Stimulated activated CD8-positive, alpha-beta memory T cell treated with anti-CD3 and anti-CD28 coated beads, Interleukin-4, amount 100 ng/mL, for 4 hours (primary cell): ENCODE measurements at places on chromosomes 2 and 18.

- no peak for DNase-seq
These were observed 27.5 kb downstream of the SLC14A2 start for GRCh38 chr18:45642802-45643201.

GRCh38 chr2:170371231-170371998 lies 193.5 kb downstream of the MYO3B start:
- no peak for DNase-seq

DNA sequence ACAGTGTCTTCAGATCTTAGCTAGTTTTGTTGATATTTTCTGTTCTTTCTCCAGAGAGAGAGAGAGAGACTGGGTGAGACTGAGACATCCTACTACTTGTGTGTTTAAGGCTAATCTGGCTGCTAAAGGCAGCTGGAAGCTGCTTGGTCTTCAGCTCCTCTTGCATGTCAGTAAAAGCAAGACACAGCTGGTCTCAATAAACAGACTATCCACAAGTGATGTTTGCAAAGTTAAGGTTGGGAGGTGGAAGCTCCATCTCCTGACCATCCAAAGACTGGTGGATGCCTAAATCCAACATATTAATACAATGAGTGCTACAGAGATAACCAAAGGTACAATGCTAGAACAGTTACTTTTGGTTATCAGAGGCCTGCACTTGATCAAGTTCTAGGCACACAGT lies 17.8 kb downstream of the ERFE start:
- DNase-seq, result no peak

DNA sequence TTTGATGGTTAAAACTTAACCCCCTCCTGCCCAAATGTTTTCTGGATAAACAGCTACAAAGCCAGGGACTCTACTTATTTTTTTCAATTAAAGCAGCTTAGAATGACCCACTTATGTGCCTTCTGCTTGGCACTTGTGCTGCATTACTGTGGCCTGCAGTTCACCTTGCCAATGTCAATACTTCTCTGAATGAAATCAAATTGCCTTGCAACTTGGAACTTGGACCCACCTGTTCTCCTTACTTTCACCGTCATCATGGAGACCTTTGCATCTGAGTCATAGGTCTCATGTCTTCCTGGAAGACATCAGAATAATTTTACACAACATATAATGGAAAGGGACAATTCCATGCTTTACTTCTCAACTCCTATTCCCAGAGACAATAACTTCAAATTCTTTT lies 92.1 kb upstream of the FHL2 start:
- DNase-seq, result no peak

- no peak for DNase-seq
These were observed 2.5 kb downstream of the MYCN start for GRCh38 chr2:15942711-15943345.

GRCh38 chr2:224819075-224819474 lies 102.9 kb upstream of the CCDC195 start:
- DNase-seq, result no peak

DNA sequence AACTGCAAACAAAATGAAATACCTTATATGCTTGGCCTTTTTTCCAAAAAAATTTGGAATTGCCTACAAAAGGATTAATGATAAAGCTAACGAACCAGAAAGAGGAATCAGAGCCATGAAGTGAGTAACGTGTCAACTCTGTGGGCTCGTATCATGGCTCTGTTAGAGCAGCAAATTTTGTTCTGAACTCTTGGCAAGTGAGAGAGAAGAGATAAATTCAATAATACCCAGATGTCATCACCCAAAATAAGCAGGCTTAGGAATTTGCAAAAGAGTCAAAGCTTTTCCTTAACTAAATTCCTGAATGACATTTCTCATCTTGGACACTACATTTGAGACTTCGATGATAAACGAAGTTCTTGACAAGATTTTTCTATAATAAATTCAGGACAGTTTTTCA lies 4.4 kb downstream of the TXNDC2 start:
- DNase-seq, result no peak

- no peak for DNase-seq
These were observed 18.9 kb upstream of the ME2 start for GRCh38 chr18:50859793-50860555.

GRCh38 chr2:112889976-112890375 lies 21.0 kb upstream of the IL37 start:
- DNase-seq, result no peak

DNA sequence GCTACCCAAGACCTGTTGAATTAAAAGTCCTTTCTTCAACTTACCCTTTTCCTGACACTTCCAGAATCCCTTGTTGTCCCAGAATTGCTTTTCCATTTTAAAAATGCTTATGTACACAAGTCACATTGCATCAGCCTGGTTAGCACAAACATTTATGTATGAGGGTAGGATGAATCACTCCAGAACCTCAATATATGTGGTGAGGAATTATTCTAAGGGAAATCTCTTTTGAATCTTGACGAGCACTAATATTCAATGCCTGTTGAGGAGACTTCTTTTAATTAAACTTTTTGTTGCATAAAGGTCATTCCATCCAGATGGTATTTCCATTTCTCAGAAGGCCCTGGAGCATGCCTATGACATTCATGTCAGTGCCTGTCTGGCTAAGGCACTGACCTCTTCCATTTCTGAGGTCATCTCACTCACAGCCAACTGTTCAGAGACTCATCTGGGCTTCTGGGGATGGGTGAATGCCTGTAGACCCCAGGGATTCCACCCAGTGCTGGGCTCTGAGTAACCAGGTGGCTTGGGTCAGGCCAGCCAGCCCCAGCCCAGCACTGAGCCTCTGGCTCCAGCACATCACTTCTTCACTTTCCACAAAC lies 28.2 kb downstream of the ACMSD start:
- DNase-seq, result no peak

GRCh38 chr2:65231121-65231520 lies 3.5 kb downstream of the ACTR2 start:
- no peak for DNase-seq

GRCh38 chr2:83585250-83585649 lies 873.8 kb downstream of the SUCLG1 start:
- no peak for DNase-seq

DNA sequence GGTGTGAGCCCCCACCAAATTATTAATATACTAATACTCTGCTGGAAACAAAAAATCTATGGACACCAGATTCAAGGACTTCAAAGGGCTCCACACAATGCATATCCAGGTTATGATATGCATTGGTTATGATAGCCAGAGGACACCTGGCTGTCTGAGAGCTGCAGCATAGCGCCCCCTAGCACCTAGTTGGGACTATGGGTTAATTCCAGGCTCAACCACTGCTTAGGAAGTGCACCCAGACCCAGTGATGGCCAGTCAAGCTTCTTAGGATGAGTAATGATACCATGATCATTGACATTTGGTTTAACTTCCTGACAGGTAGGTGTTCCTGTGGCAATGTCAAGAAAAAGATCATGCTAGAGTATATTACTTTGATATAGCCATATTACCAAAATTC lies 3.8 kb upstream of the FRZB start:
- DNase-seq, result no peak

- DNase-seq, result no peak
These were observed 678 bp upstream of the FECH start for GRCh38 chr18:57587098-57587661.

DNA sequence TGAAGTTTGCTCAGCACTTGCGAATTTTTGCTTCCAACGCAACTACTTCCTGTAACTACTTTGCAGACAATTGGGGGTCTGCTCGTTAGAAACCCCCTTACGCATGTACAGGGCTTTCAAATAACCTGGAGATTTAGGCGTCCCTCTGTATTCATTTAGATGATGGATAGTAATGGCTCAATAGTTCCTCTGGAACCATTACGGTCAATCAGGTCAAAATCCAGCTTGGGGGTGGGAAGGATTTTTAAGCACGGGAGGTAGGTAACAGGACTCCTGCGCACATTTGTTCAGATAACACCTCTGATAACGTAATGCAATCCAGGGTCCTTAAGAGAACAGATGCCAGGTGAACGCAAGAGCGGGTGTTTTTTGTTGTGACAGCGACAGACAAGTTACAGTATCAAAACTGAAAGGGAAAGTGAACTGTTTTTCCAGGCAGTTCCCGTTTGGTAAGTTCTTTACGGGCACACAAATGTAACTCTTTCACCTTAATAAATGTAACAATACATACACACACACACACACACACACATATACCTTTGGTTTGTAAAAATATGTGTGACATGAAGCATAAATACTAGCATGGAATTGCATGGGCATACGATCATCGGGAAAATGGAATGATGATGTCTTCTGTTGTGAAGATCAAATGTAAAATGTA lies 3.8 kb upstream of the OSR1 start:
- DNase-seq, result no peak

DNA sequence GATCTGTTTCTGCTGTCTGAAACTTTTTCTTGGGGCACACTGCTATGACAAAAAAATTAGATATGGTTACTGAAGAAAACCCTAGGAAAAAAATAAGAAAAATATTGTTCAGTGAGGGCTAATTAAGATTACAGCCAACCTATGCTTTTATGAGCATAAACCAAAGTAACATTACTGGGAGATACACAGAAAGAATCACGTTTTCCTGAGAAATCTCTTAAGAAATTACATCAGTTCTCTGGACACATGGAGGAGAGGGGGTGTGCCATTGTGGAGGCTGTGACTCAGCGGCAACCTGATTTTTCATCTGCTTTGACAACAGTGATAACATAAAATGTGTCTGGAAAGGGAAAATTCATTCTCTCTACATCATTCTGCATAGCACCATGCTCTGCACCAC lies 13.4 kb upstream of the NMI start:
- DNase-seq, result no peak

DNA sequence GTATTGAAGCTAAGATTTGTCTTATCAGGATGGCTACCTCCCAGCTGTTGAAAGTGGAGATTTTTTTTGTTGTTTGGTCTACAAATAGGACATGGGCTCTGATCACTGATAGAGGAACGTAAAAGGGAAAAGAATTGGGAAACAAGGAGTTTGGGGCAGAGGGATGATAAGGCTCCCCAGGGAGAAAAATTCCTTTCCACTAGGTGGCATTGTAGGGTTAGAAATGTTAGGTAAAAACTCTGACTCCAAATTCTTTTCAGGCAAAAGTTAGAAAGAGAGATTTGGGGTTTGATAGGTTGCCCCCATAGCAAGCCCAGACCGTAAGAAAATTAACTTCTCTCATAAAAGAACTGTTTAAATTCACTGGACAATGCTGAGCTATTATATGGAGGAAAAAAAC lies 19.8 kb downstream of the CMPK2 start:
- DNase-seq, result no peak

DNA sequence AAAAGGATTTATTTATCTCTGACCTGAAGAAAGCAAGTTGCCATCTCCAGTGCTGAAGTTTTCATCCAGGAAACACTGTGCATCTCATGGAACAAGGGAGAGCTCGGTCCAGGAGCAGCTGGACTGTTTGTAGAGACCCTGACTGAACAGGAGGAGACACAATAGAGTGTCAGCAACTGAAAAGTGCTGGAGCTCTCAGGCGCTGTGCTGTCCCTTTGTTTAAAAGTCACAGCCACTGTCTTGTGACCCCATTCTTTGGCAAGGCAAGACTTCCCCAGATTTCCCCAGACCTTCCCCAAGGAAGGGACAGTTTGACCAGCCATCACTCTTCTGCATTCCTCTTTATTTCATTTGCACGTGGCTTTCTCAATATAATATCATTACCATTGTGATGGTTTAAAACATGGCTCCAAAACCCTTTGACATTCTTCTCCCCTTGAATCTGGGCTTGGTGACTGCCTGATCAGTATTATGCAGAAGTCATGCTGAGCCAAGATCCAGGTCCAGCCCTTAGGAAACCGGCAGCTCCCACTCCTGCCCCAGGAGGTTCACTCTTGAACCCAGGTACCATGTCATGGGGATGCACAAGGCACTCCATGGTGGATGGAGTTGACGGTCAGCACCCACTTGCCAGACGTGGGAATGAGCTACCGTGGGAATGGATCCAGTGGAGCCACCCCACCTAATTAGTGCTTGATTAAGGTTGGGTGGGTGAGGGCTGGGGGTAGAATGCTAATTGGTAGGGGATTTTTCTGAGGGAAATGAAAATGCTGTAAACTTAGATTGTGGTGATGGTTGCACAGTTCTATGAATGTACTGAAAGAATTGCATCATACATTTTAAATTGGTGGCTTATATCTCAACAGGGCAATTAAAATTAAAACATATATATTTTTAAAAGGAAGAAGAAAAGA lies 497.9 kb upstream of the RAB6C start:
- no peak for DNase-seq

GRCh38 chr2:69067026-69067630 lies 54.1 kb downstream of the ANTXR1 start:
- DNase-seq, result no peak

GRCh38 chr2:173606619-173607248 lies 252.1 kb downstream of the CDCA7 start:
- DNase-seq, result no peak
